ENCODE measurements at places on chromosomes 12 and 14.

- DNase-seq, result no peak
Observed at GRCh38 chr14:45678163-45678562, 425.2 kb upstream of the MIS18BP1 start.

DNA sequence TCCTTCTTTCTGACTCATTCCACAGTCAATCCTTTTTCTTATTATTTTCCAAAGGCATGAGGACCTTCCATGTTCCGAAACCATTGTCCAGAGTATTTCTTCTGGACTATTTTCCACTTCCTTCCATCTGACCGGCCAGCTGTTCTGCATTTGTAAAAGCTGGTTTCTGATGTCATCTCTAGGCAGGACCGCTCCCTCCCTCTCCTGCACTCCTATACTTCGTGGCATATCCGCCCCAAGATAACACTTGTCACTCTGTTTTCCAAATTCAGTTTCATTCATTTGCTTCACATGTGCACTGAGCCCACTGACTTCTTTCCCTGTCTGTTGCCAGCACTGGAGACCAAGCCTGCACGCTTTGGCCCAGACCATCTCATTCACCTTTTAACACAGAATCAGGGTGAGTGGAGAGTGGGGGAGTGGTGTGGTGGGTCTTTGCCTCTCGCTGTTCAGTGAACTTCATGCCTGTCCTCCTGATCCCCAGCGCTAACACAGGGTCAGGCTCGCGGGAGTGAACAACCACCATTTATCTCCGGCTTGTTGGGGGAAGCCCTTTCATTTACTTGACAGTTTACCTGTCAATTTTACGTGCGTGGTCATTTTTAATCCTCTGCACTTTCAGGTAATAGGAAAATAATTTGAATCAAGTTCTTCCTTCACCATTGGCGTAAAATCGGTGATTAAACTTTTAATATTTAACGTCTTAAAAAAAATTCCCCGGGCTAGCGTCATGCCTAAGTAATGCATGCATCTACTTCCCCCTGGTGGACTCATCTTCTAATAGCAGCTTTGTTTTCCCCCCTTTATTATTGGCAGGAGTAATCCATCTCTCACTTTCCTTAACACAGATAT lies 52.5 kb downstream of the C12orf75 start:
- no peak for DNase-seq

- no peak for DNase-seq
Observed at GRCh38 chr14:53621433-53621832, 335.2 kb downstream of the BMP4 start.

DNA sequence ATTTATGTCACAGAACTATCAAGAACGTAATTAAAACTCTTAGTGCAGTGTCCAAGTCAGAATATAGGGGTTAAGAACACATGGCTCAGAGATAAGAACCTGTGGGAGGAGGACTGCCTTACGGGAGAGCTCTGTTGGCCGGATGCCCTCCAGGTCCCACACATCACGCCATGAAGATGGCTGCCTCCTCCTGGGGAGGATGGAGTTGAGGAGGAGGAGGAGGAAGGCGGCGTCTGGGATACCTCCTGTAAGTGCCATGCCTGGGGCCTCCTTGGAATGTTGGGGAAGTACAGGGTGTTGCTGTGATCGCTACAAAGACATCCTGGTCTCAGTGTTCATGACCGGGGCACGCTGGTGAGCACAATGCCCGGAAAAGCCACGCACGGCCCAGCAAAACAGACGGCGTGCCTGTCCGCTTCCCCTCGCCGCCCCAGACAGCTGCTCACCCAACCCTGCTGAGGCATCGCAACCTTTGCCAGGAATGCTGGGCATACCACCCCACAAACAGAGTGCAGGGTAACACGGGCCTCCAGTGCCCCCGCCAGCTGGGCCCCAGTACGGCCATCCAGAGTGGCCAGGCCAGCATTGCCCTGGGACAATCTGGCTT lies 28.7 kb upstream of the CD9 start:
- no peak for DNase-seq

DNA sequence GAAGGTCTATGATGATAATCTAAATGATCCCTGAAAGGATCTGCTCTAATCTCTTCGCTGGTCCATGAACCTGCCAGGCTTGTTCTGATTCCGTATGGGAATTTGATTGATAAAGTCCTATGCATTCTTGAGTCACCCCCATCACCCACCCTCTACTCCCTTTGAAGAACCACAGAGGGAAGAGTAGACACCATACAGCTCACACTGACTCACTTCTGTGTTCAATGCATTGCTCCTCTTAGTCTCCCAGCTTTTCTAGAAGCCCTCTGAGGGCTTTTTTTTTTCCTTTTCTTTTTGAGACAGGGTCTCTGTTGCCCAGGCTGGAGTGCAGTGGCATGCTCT lies 18.5 kb upstream of the GPRC5A start:
- DNase-seq, result no peak

DNA sequence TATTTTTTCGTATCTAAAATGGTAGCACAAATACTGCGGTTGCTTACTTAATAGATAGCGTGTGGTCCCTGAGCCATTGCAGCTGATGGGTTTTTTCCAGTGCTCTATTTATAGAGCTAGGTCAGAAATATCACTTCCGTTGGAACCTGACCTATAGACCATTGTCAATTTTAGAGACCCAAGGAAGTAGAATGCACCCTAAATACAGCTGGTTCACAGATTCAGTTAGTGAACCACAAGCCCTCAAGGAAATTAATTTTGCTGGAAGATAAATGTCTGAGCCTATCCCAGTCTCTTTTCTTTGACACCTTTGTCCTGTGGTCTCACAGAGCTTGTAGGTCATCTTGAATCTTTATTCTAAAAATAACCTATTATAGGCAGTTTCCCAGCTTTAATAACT lies 391.0 kb downstream of the ZFP36L1 start:
- DNase-seq, result no peak

DNA sequence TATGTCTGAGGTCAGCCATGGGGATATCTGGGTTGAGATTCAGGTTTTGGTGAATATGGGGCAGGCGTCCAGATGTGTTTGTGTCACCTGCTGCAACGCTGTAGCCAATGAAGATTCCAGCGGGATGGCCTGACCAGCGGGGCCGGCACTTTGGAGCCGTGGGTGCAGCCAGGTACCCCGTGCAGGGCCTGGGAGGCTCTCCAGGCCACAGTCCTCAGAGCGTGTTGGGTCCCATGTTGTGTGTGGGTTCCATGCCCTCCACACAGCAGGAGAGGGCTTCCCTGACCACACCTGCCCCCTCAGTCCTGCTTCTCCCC lies 2.8 kb upstream of the TEX22 start:
- no peak for DNase-seq

GRCh38 chr12:43111608-43112007 lies 440.4 kb downstream of the ADAMTS20 start:
- DNase-seq, result no peak

GRCh38 chr12:79927772-79928474 lies 7.0 kb downstream of the PPP1R12A start:
- DNase-seq, result no peak

- no peak for DNase-seq
Observed at GRCh38 chr14:74239848-74240793, 872 bp downstream of the VSX2 start.

DNA sequence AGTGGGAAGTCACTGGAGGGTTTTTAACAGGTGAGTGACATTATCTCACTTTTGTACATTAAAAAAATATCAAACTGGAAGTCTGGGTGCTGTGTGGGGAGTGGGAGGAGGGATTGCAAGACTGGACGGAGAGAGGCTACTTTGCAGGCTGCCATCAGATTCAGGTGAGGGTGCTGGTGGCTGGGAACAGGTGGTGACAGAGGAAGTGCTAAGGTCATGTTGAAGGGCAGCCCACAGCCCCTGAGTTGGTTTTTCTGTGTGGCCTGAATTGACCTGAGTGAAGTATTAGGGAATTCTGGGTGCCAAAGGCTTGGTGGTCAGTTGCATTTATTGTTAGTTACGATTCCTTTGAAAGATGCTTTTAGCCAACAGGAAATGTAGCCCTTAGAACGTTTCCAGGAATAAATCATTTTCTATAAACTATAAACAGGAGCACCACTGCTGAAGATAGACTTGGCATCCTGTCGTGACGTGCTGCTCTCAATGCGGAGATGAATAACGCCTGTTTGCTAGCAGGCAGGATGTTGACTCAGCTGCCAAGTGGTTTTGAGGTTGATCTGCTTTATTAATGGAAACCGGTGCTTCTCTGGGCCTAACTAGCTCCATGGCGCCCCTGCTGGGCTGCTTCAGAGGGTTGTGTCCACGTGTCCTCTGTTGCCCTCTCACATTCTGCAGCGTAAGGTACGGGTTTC lies 707.5 kb upstream of the TMEM132C start:
- DNase-seq, result no peak

GRCh38 chr14:42140831-42141279 lies 534.2 kb downstream of the LRFN5 start:
- no peak for DNase-seq

DNA sequence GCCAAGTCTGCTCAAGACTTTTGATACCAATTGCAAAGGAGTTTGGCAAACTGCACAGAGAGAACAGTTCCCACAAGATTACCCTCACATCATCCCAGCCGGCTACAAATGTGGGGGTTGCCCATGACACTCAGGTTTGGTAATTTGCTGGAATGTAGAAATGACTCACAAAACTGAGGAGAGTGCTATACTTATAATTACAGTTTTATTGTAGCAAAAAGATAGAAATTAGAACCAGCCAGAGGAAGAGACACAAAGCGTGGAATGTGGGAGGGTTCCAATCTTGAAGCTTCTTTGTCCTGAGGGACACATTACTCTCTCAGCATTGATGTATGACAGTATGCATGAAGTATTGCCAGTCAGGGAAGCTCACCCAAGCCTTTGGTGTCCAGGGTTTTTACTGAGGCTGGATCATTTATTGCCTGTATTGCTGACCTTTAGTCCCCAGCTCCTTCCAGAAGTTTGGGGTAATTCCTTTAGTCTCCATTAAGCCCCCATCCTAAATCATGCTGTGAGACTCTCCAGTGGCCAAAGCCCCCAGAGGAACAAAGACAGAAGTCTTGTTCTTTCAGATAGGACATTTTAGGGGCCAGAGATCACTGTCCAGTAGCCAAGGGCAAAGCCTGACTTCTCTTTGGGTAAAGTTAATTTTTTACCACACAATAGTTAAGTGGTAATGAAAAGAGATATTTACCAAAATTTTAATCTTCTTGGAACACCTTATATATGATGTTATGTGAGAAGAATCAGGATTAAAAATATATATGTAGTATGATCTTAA lies 9.9 kb downstream of the TBK1 start:
- DNase-seq, result no peak

DNA sequence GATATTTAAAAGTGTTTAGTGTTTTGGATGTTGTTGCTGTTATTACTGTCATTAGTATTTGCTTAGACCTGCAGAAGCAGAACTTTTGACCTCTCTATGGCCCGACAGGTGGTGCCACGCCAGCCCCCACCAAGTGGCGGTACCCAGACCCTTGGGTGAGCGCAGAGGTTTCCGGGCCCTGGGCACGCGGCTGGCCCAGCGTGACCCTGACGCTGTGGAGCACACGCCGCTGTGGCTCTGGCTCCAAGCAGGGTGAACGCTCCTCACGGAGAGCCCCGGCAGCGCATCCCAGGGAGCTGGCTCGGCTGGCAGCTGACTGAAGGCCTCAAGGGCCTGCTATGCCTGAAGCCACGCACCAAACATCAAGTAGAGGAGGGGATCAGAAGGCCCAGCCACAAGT lies 22.6 kb downstream of the SLC25A47 start:
- no peak for DNase-seq

- no peak for DNase-seq
Observed at GRCh38 chr14:81478446-81478845, 55.2 kb downstream of the SEL1L start.

- DNase-seq, result no peak
Observed at GRCh38 chr12:117026343-117026742, 72.9 kb downstream of the TESC start.

- no peak for DNase-seq
Observed at GRCh38 chr12:62621101-62621638, 154.5 kb downstream of the MON2 start.

DNA sequence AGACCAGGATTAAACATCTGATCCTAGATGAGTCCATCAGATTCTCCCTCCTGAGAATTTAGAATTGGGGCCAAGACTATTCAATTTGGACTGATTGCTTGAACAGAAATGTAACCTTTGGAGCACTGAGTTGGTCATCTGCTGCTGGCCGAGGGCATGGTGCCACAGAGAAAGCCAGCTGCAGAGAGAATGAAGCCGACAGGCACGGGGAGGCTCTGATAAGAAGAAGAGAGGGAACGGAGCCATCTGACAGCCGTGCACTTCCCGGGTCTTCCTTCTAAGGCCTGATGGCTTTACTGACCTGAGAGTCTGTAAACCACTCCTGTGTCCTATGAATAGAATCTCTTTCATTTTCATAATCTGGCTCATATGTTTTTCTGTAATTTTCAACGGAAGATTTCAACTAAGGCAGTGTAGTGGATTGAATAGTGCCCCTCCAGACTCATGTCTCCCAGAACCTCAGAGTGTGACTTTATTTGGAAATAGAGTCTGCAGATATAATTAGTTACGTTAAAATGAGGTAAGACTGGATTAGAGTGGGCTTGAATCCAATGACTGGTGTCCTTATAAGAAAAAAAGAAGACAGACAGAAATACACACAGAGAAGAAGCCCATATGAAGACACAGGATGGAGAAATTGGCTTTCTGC lies 39.1 kb upstream of the FRS2 start:
- no peak for DNase-seq

DNA sequence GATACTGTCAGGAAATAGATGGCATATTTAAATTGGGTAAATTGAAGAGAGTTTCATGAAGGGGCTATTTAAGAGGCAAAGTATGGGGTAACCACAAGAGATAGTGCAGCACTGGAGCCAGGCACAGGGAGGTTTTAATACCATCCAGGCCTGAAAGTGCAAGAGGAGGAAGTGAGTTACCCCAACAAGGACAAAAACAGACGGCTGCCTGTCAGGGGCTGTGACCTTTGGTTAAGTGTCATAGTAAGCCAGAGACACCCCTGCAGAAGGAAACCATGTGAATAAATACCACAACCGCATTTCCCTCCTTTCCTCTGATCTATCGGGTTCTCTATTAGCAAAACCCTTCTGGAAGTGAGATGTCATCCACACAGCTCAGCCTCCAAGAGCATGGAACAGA lies 122.0 kb upstream of the DHRS4 start:
- no peak for DNase-seq

GRCh38 chr12:39062266-39062996 lies 157.0 kb upstream of the CPNE8 start:
- DNase-seq, result no peak

GRCh38 chr12:25960143-25960542 lies 1.7 kb downstream of the RASSF8 start:
- no peak for DNase-seq

DNA sequence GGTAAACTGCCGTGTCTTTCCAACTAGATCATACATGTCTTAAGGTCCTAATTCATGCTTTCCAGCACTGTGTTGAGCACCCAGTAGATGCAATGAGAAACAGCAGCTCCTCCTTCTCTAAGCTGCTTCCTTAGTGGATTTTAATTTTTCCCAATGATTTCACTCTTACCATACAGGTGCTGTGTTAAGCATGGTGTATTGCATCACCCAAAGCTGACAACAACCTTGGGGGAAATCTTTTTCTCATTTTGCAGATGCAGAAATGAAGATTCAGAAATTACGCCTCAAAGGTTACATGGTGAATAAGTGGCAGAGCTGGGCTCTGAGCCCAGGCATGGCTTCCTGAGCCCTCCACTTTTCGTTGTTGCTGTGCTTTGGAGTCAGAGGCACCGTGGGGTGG lies 75.6 kb downstream of the NEDD1 start:
- no peak for DNase-seq

GRCh38 chr12:112782943-112783342 lies 8.6 kb upstream of the RPH3A start:
- DNase-seq, result no peak

All from activated CD4-positive, alpha-beta T cell treated with anti-CD3 and anti-CD28 coated beads for 1 hour (primary cell).